Renal pelvis (tissue), 12 donors: ENCODE measurements at places on chromosomes 16 and 17.

DNA sequence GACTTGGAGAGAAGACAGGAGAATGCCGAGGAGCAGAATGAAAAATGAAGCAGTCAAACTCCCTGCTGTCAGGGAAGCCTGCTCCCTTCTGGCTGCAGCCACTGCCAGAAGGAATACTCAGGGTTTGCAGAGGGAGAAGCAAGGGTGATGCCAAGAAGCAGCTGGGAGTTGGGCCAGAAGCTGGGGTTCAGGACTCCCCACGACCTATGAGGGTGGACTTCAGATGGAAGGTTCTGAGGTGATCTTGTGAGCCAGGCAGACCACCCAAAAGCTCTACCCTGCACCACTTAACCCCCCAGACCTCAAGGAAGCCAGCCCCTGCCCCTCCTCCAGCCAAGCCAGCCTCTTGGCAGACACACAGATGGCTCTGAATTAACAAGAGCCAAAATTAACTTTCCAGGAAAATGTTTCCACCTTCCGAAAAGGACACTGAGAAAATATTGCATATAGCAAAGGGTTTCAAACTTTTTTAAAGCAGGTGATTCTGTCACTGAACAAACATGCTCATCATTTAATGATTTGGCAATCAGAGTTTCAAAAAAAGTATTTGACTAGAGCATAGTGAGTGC is 126.0 kb upstream of the ERCC4 start:
- no peak for DNase-seq

DNA sequence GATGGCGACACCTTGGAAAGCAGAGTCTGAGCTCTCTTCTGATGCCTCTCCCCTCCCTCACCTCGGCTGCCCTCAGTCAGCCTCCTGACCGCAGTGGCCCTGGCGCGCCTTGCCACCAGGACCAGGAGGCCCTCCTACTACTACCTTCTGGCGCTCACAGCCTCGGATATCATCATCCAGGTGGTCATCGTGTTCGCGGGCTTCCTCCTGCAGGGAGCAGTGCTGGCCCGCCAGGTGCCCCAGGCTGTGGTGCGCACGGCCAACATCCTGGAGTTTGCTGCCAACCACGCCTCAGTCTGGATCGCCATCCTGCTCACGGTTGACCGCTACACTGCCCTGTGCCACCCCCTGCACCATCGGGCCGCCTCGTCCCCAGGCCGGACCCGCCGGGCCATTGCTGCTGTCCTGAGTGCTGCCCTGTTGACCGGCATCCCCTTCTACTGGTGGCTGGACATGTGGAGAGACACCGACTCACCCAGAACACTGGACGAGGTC is 4.4 kb downstream of the GPR142 start:
- DNase-seq: no peak

DNA sequence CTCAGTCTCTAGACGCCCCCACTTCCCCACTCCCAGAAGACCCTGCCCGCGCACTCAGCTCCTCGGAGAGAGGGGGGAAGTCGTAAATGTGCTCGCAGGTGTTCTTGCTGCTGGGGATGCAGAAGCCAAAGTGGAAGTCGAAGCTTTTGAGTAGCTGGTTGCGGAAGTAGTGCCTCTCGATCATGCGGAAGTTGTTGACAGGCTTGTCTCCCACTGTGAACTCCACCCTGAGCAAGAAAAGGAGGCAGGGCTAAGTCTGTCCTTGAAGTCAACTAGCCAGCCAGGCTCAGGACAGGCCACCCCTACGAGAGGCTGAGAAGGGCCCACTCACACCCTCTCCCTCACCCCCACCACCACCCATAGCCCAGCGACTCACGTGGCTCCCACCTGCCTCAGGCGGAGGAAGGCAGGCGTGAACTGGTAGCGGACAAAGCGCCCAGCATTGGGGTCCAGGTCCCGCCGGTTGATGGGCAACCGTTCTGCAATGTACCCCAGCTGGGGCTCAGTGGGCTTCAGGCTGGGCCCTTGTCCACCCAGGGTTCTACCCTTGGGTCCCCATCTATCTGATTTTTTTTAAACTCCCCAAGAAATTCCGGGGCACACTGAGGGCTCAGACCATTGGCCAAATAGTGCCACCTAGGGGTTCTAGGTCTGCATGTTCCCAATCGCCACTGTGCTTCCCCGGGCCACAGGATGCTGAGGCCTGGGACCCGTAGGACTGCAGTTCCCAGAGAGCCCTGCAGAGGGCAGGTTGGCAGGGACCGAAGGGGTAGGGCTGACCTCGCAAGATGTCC is 4.6 kb downstream of the UNC119 start:
- DNase-seq: peak; percentile 49

DNA sequence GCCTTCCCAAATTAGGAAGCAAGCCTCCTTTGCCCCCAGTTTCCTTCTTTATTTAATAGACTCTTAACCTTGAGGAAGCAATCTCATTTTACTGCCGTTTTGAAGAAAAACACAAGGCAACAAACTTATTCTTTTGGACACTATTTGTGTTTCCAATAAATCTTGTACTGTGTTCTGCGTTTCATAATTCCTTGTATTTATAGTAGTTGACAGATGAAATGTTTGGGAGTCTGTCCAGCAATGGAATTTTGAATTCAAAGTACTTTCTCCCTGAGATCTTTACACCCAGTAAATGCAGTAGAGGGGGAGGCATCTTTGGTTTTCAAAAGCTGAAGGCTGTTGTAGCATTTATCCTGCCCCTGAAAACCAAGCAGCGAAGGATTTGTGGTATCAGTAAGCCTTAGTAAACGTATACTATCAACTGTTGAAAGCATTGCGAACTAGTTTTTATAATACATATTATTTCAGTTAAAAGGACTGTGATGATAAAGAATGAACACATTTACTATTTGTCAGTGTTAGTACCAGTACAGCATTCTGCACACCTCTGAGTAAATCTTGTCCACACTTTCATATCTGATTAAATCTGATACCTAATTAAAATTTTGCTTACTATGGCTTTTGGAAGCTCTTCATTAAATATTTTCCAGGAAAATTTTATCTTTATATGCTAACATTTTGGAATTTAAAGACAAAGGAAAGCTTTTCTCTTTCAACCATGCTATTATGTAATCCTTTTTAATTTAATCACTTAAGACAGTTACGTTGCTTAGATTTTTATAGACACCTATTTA is 83.1 kb downstream of the TNRC6C start:
- DNase-seq: peak; percentile 65

DNA sequence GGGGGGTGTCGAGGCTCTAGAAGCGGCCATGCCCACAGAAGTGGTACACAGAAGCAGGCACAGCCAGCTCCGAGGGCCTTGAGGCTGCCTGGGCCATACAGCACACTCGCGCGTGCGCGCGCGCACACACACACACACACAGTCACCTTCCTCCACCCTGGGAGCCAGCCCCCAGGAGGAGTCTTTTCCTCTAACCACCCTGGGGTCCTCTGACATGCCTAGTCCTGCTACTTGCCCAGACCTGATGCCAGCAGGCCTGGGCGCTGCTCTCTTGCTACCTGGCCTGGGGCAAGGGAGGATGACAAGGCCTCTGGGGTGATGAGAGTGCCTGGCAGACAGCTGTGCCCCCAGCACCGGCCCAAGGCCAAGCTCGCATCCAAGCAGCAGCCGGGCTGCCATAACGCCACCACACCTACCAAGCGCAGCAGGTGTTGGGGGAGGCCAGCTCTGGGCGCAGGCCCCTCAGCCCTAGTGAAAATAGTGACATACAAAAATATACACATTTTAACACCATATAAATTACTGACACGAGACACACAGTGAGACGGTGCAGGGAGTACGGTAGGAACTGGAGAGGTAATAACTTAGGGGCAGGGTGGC is 41.1 kb downstream of the TSC2 start:
- no peak for DNase-seq
